ENCODE measurements at places on chromosomes 1 and 21. TPM values are rescaled to one million over a fixed set of nuclear protein-coding genes. Genes with fewer than 3 reads are reported as not detected.
A peak's percentile ranks its signal among the peaks of the same experiment; 100 is the strongest.

DNA sequence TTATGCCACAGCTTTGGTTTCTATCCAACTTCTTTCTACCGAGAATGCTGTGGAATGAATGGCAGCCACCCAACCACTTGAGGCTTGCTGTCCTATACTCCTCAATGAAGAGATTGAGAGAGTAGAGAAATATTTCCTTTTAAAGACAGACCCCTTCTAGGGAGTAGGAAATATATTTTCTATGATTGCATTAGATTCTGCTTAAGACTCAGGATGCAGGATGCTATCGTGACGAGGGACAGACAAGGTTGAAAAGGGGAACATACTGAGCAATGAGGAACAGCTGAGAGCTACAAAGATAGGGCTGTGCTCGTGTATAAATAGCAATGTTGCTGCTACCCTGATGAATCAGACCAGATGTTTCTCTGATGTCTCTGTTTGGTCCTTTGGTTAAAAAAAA lies 7.1 kb upstream of the RASAL2 start:
- DNase-seq, result peak; percentile 51

Gene COP1
- total RNA-seq, result 26.7 TPM

Gene MAP3K6
- 14.5 TPM for total RNA-seq

GRCh38 chr1:68293122-68293521 lies 60.8 kb upstream of the WLS start:
- no peak for DNase-seq

DNA sequence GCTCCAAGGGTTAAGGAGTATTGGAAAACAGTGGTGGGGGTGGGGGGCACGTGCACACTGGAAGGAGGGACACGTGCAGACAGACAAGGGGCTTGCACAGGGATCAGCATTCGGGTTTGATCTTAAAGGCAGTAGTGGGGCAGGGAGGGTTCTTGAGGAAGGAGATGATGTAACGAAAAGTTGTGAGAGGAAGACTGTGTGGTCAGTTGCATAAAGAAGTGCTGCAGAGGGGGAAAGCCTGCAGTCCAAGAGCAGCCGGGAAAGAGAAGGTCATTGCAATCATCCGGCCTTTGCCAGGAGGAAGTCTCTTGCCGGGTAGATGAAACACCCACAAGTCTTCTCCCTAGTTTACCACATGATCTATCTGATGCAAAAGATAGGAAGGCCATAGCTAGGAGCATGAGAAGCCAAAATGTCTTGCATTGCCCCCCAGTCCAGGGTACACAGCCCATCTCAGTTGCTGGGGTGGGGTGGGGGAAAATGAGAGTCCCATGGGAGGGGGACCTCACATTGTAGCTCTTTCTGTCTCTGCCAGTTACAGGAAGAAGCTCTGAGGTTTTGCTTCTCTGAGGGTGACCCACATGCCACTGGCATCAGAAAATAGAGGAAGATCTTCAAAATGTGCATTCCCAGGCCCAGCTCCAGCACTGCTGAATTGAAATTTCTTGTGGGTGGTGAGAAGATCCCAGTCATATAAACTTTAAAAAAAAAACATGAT lies 202.5 kb upstream of the RAB4A start:
- DNase-seq, result no peak

Gene COA6
- 59.0 TPM for total RNA-seq

Gene PLA2G2D
- total RNA-seq, result not detected

DNA sequence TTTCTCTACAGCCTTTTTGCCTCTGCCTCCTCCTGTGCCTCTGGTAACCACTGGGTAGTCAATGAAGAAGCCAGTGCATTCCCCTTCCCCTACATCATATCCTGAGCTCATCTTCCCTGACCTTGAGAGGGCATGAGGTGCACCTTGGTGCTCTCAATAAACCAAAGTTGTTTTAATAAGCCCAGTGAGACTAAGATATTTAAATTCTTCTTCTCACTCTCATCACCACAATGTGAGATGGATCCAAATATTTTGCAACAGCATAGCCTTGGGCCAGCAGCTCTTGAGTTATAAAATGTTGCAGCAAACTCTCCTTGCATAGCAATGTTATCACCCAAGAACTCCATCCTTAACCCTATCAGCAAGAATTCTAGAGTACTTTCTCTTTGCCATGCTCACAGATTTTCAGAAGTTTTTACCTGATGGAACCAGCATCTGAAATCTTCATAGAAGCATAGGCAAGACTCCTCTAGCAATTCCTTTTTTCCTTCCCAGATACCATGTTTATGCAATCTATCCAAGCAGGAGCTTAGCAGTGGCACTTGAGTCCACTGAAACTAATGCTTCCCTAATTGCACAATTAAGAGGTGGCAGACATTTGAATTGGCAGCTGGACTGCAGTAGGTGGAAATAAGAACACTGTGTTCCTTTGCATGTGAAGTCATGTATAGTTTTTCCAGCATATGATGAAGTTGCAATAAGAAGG lies 36.8 kb downstream of the CDC7 start:
- DNase-seq, result peak; percentile 49

Gene CRABP2
- 66.6 TPM for total RNA-seq

DNA sequence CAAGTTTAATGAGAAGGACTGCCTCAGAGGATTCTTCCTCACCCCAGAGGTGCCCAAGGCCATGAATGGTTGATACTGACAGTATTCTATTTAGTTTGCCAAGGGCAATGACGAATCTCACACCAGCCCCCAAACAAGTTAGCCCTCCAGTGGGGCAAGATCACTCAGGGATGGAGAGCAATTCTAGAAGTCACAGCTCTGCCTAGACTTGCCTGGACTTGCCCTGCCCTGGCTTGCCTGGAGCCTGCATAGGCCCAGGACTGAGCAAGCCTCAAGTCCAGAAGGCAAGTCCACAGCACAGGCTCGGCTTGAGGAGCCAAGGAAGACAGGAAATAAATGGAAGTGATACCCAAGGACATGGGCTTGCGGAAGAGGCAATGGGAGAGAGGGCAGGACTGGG lies 39.5 kb upstream of the RGS16 start:
- no peak for DNase-seq

DNA sequence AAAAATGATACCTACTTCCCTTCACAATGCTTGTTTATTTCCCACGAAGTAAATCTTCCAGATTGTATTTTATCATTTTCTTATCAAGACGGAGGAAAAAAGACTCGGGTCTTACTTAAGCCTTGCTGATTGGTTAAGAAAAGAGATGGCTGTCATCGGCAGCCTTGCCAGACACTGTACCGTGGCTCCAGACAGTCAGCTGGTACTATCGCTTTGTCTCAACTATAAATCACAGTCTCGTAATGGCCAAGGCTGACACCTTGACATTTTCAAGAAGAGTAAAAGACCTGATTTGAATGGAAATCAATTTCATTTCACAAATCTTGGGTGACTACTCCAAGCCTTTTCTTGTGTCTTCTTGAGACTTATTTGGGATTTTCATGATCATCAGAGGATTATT lies 868.0 kb downstream of the USP25 start:
- no peak for DNase-seq

Gene SUSD4
- total RNA-seq, result 0.29 TPM

GRCh38 chr1:47442202-47442601 lies 4.4 kb downstream of the FOXD2 start:
- DNase-seq, result no peak

DNA sequence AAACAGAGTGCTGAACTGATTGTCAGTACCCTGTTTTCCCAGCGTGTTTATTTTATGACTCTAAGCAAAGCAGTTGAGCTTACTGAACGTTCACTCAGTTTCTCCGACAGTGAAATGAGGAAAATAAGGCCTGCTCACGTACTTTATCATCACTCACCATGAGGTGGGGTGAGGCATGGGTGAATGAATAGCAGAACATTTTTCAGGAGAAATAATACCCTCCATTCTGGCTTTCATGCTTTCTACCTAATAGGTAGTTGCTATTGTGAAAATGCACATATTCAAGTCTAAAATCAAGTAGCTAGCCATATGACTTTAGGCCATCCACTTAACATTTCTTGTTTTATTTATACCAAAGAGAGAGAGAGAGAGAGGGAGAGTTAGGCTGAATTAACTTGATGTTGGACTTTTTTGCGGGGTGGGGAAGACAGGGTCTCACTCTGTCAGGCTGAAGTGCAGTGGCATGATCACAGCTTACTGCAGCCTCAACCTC lies 178.2 kb downstream of the VPS13D start:
- DNase-seq, result no peak

DNA sequence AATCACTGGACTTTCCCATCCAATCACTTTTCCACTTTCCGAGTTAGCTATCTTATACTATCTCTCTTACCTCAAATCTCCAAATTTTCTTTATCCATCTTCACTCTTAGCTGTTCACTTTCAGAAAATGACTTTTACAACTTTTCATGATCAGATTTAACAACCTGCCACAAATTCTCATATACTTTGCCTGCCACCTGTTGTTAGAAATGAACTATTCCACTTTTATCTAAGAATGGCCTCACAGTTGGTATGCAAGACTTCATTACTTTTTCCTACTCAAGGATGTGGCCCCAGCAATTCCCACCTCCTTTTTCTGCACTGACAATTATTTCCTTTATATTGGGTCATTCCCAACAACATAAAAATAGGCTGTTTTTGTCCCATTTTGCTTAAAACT lies 93.6 kb upstream of the DEPDC1 start:
- no peak for DNase-seq

DNA sequence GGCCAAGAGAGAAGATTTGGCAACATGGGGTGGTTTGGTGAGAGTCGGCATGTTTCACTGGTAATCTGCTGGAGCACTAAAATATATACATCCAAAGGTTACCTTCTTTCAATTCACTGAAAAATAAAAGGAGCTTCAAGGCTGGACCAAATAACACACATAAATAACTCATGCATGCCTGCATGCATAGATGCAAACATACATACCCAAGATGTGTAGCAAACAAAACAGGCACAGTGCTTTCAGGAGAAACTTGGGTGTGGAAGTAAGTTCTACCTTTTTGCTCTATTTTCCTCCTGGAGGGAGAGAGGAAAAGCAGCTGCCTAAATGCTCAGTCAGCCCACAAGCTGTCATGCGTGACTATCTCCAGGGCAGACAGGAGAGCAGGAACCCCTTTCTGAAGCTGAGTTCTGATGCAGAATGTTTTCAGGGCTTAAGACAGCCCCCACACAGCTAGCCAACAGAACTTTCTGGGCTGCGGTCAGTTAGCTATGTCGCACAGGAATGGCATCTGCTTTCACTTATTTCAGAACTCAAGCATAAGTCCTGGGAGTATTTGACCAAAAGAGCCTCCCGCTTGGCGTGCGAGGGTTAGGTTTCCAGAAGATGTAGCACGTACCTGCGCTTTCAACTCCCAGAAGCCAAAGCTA lies 166.2 kb downstream of the TOMM20 start:
- DNase-seq, result peak; percentile 100

Gene ALX3
- not detected for total RNA-seq

Gene ABCG1
- total RNA-seq, result not detected

GRCh38 chr1:161885003-161885402 lies 118.9 kb downstream of the ATF6 start:
- DNase-seq, result peak; percentile 28

GRCh38 chr1:231985296-231986023 lies 358.9 kb downstream of the DISC1 start:
- DNase-seq, result no peak

- no peak for DNase-seq
Measured at GRCh38 chr1:21162740-21163464, 13.8 kb downstream of the EIF4G3 start.

GRCh38 chr1:241800640-241801039 lies 47.4 kb upstream of the EXO1 start:
- DNase-seq, result no peak

Gene ANKRD34A
- total RNA-seq, result 1.3 TPM

GRCh38 chr1:241308011-241308410 lies 49.0 kb downstream of the RGS7 start:
- DNase-seq, result no peak
